ENCODE measurements at places on chromosomes 2 and 18. TPM values are rescaled to one million over a fixed set of nuclear protein-coding genes. Genes with fewer than 3 reads are reported as not detected.
A peak's percentile ranks its signal among the peaks of the same experiment; 100 is the strongest.

DNA sequence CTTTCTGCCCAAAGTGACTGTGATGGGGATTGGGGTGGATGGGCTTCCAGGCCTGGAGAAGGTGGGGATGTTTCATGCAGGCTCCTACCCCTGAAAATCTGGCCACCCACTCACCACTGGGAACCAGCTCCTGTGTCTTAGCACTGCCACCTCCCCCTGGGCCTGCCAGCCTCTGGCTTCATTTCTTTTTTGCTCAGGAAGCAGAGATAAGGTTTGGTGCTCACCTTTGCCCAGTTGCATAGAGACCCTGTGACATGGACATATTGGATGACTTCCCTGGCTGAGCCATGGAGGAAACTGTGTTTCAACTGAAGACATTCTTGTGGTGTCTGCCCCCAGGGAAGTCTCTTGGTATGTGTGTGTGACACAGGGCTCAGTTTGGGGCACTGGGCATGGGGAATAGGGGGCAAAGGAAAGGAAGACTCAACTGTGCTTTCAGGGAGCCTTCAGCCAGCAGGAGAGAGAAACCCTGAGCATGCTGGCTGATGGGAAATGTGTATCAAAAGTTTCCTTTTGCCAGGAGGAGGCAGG is 16.7 kb downstream of the CTIF start:
- DNase-seq, result no peak

The ADAM23 gene
- 12.0 TPM for total RNA-seq

- no peak for DNase-seq
Measured at GRCh38 chr2:214328941-214329340, 81.9 kb upstream of the VWC2L start.

DNA sequence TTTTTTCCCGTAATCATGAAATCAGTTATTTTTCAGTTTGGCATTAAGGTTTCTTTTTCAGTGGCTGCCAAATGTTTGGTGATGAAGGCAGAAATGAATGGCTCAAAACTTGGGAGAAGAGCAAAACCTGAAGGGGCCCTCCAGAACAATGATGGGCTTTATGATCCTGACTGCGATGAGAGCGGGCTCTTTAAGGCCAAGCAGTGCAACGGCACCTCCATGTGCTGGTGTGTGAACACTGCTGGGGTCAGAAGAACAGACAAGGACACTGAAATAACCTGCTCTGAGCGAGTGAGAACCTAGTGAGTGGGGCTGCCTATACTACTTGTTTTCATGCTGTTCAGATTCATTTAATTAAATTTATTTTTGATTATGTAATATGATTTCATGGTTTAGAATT is 29.2 kb upstream of the MSH2 start:
- DNase-seq, result peak; percentile 56

GRCh38 chr18:45110577-45111501 is 430.2 kb downstream of the SETBP1 start:
- DNase-seq, result no peak

DNA sequence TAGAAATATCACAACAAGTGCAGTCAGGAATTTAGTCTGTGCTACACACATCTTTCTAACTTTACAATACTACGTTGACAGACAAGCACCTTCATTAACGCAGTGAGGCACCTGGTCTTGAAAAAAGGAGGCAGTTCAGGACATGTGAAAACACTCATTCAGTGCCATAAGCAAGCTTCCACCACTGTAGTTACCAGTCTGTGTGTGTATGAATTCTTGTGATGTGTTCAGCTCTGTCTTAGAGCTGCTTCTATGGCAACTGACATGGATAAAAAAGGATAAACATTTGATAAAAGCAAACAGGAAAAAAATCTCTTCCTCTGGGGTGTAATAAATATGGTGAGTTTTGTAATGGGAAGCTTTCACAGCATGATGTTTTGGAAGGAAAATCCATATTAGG is 623.8 kb upstream of the NXPH2 start:
- no peak for DNase-seq
